Stimulated activated CD8-positive, alpha-beta memory T cell treated with anti-CD3 and anti-CD28 coated beads, Interleukin-4, amount 100 ng/mL, for 4 hours (primary cell): ENCODE measurements at places on chromosomes 11 and 22.

GRCh38 chr11:1017269-1018005 lies 19.1 kb downstream of the MUC6 start:
- no peak for DNase-seq

- DNase-seq: no peak
Measured at GRCh38 chr22:46569055-46569847, 31.8 kb upstream of the CELSR1 start.

GRCh38 chr11:40125054-40125453 lies 1334.4 kb downstream of the LRRC4C start:
- DNase-seq: no peak

GRCh38 chr22:42684462-42685195 lies 35.4 kb upstream of the CYB5R3 start:
- DNase-seq: no peak
